ENCODE measurements at places on chromosomes 5 and 9.

DNA sequence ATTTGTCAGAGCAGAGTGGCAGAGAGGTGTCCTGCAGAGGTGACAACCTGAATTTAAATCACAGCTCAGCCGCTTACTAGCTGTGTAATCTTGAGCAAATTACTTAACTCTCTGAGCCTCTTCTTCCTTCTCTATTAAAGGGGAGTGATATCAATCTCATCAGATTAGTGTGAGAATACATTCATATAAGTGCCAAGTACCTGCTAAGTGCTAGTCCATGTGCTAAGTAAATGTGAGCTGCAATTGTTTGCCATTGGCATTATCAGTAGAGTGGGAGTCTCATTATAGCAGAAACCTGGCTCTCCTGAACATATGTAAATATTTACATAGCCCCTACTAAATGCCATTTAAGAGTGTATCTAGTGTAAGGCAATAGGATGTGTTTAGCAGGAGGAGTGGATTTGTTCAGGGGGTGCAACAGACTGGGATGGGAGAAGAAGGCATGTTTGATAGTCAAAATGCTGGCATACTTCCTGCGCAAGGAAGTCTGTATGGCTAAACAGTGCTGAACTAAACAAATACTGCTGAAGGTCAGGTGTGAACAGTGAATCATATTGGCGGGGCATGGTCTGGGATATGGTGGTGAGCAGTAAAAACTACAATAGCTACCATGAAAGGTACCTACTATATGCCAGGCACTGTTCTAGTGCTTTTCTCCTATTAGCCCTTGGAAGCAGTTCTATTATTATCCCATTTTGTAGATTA lies 74.5 kb downstream of the F2RL2 start:
- DNase-seq = no peak

- no peak for DNase-seq
These were observed 54.0 kb upstream of the SLC30A5 start for GRCh38 chr5:69039829-69040228.

GRCh38 chr9:130780865-130781504 lies 54.1 kb upstream of the ABL1 start:
- DNase-seq = peak; percentile 97

DNA sequence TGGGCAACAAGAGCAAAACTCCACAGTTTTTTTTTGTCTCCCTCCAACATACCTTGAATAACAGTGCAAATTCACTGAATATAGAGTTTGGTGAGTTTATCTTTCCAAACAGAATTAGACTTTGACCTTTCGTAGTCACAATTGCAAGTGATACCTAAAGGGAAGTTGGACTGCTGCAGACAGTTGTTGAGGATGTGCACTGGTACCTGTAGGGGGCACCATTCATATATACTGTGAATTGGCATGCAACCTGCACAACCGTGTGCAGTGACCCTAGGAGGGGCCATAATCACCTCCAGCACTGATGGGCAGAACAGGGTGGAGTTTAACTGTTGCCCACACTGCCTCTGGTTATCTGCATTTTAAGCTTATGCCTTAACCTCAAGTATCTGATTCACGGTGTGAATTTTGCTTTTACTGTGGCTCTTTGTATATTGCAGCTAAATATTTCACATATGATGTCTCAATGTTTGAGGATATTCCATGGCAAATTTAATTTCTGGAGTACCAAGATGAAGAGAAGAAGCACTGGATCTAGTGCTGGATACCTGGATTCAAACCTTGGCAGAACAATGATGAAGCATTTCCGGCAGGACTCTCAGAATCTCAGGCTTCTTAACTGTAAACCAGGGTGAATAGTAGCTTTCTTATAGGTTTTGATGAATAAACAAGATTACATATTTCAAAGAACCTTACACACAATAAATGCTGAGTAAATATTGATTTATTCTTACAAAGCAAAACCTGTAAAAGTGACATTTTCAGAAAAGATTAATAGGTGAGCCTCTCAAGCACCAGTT lies 144.3 kb downstream of the ACTBL2 start:
- no peak for DNase-seq

DNA sequence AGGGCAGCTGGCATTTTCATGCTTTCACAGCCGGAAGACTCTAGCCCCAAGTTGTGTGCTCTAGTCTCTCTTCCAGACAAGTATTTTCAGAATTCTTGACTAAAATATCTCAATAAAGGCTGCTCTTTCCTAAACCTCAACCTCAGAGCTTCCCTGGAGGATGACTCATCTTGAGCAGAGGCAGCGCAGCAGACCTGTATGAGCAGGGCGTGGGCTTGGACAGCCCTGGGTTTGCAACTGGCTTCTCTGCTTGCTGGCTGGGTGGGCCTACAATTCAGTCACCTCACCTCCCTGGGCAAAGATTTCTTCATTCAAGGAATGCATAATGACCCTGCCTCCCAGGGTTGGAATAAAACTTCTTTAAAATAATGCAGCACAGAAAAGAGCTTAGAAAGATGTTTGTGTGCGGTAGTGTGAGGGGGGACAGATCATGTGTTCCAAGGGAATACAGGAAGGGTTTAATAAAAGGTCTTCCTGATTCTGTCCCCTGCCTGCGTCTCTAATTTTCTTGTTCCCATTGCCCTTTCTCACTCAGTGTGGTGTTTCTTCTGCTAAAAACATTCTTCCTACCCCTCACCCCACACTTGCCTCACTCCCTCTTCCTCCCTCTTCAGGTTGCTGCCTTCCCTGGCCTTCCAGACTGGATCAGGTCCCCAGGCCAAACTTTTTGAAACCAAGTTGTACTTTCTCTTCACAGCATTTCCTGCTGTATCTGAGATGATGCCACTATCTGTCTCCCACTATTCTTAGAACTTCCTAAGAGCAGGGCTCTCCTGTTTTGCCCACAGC lies 39.4 kb upstream of the MAP1B start:
- peak; percentile 28 for DNase-seq

GRCh38 chr5:143066556-143067281 lies 296.5 kb downstream of the ARHGAP26 start:
- no peak for DNase-seq

DNA sequence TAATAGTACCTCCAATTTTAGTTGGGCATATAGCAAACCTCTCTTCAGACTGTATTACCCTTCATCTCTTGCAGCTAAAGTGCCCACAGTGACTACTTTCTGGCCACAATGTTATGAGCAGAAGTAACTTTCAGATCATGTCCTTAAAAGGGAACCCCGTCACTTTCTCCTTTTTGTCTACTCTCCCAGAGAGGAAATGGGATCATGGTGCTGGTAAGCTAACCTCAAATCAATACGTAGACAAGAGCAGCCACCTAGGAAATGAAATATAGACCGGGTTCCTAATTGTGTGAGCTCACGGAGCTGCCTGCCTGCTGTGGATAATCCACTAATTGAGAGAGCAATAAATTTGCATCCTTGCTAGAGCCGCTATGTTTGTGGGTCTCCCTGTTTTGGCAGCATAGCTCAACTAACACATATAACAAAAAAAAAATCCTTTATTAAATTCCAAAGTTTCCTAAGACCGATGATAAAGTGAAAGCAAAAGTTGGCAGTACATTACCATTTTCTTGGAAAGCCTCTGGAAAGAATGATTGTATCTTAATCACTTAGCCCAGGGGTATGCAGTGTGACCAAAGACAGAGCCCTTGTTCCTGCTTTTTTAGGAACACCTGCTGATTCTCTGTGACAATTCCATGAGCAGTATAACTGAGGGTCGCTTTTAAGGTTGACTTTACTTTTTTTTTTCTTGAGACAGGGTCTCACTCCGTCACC lies 5.6 kb upstream of the IL7R start:
- no peak for DNase-seq

DNA sequence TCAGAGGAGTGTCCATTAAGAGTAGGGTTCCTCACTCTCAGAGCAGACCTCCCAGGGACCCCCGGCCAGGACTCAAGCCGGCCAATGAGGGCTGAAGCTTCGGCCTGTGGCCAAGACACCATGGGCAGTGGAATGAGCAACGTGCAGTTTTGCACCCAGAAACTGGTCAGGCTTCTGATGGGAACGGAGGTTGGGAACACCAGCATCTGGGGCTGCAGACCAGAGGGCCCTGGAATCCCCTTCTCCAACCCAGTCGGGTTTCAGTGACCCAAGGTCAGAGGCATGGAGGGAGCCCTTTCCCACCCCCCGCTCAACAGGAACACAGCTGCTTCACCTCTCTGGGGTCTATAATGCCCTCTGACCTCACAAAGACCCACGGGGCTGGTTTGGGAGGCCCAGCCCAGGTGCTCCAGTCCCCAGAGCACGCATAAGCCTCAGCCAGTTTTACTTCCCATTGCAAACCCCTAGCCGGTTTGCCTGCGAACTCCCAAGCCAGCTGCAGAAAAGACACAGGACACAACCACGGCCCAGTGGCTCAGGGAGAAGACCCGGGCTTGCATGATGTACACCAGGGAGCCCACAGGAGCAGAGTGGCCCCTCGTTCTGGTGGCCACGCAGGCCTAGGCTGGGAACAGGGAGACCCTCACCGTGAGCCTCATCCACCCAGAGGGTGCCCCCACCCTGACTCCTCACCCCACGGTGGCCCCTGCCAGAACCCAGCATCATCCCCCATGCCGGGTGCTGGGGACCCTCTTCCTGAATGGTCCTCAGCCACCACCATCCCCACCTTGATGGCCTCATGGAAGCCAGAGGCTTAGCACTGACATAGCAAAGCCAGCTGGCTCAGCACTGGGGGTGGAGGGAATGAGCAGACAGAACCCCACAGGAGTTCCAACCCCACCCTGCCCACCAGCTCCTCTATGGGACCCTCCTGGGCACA lies 30.6 kb downstream of the VAV2 start:
- no peak for DNase-seq

DNA sequence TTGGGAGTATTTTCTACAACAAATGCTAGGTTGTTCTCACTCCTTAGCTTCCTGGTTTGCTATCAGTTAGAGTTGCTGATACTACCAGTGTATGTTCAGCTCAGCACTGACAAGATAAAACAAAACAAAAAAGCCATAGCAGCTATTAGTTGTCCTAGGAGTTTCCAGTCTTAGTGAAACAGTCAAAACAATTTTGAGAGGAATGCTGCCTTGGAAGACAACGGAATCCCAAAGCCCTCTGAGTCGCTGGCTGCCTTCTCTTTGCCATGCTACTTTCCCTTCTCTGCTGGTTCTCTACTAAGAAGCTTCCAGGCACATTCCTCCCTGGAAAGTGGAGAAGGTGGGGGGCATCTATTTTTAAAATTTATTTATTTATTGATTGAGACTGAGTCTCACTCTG lies 5.4 kb upstream of the CREBRF start:
- no peak for DNase-seq

DNA sequence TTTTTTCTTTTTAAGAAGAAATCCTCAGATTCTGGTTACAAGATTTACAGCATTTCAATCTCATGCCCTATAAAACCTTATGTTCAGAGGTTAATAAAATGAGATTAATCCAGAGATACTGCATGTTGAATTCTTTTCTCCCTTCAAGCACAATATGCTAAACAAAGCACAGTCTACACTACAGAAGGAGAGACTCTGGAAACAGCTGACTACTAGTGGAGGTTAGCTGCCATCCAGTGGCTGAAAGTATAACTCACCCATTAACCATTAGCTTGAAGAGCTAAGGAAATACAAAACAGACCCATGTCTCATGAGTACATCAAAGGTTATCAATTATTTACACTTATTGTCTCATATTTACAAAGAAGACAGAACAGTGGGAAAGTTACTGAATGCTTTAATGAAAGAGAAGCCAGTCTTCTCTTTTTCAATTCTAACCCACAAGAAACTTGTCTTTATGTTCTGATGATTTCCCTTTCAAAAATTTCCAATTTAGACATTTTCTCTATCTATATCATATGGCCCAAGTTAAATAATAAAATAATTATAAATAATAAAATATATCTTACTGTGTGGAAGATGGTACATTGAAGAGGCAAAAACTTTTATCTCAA lies 12.7 kb upstream of the DNAH5 start:
- DNase-seq = peak; percentile 34

GRCh38 chr5:119383008-119383407 lies 27.2 kb downstream of the TNFAIP8 start:
- DNase-seq = no peak

- DNase-seq = no peak
These were observed 367.3 kb upstream of the PAPPA start for GRCh38 chr9:115786321-115786720.

DNA sequence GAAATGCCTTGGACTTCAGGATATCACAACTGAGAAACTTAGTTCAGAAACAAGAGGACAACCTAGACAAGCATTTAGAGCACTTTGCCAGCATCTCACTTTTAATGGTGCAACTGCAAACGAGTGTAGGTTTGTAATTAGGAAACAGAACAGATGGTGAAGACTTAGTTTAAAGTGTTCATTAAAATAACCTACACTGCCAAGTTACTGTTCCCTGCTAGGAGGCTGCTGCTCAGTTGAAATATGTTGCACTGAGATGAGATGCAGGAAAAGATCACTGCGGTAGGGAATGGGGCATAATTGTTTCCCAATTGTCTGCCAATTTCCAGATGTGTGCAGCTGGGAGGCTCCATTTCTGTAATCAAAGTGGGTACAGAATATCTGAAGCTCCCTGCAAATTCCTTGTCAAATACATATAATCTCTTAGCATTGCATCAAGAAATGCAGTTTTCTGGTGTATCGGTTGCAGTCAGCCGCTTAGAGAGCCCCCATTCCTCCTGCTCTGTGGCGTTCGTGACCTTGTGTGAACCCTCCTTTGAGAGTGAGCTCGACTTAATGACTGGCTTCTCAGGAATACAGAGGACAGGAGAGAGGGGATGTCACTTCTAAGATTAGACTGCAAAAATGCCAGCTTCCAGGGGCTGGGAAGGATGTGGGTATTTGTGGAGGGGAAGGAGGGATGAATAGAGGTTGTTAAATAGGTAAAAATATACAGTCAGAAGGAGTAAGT lies 448.9 kb downstream of the MED10 start:
- no peak for DNase-seq

DNA sequence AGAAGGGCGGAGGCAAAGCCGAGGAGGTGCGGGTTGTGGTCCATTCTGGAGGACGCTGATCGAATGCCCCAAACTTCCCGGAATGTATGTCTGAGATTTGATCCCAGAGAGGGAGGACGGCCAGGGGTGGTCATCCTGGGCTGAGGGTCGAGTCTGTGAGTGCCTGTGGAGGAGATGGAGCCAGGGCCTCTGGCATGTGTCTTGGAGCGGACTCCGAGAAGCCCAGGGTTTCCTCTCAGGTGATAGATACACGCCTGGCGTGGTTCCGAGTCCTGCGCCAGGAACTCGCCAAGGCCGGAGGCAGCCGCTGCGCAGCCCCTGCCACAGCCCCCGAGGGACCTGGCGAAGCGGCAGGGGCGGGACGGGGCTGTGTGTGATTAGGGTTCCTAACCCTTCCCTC lies 363 bp downstream of the ZNF454 start:
- no peak for DNase-seq

- no peak for DNase-seq
These were observed 36.7 kb upstream of the ZSWIM6 start for GRCh38 chr5:61295365-61295764.

- DNase-seq = no peak
These were observed 8.1 kb downstream of the PRDM12 start for GRCh38 chr9:130672466-130672865.

- peak; percentile 20 for DNase-seq
These were observed 20.1 kb upstream of the NSMF start for GRCh38 chr9:137478962-137479861.

- DNase-seq = no peak
These were observed 35.8 kb upstream of the PIP5K1B start for GRCh38 chr9:68669218-68669617.

- DNase-seq = no peak
These were observed 6.5 kb downstream of the TLE1 start for GRCh38 chr9:81682797-81683196.

Measured in GM04504 (cell line).